ENCODE measurements at places on chromosomes 7 and 10.

- DNase-seq: peak; percentile 47
Observed at GRCh38 chr7:19020711-19021110, 96.7 kb downstream of the TWIST1 start.

GRCh38 chr7:26688936-26689506 lies 175.4 kb downstream of the SKAP2 start:
- no peak for DNase-seq

DNA sequence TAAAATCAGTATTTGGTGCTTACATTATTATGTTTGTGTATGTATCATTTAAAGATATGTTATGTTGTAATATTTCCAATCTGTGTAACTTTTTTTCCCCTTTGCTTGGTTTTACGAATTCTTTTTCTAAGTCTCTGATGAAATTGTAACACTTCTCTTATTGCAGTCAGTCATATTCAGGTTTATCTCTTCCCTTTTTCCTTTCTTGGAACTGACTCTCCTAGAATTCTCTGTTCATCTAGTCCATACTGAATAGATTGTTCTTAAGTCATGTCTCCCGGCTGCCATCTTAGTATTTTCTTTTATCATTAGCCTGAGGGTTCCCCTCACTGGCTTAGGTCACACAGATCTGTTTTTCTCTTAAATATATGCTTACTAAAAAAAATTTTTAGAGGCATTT lies 44.6 kb downstream of the PHTF2 start:
- no peak for DNase-seq

- DNase-seq: no peak
Observed at GRCh38 chr10:70228491-70228890, 4.7 kb downstream of the PPA1 start.

DNA sequence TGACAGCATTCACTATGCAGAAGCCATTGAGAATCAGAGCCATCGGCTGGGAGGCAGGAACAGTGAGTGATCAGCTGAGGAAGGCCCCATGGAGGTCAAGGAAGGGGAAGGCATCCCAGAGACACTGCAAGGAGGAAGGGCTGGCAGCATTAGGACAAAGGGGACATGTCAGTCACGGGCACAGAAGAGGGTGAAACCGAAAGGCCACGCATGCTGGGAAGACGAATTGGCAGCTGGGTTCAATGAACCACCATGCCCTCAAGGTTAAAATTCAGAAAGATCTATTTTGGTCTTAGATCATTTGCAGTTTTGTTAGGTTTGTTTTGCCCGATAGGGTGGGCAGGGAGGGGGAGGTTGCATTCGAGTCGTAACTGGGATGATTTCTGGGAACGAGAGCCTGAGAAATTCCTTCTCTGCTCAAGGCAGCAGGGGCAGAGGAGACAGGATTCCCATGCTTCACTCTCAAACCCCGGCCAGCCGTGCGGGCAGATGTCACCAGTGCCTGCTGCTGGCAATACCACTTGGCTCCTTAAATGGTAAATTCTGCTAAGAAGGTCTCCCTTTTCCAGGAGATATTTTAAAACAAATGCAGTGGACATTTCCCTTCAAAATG lies 57.7 kb downstream of the ASB13 start:
- no peak for DNase-seq

DNA sequence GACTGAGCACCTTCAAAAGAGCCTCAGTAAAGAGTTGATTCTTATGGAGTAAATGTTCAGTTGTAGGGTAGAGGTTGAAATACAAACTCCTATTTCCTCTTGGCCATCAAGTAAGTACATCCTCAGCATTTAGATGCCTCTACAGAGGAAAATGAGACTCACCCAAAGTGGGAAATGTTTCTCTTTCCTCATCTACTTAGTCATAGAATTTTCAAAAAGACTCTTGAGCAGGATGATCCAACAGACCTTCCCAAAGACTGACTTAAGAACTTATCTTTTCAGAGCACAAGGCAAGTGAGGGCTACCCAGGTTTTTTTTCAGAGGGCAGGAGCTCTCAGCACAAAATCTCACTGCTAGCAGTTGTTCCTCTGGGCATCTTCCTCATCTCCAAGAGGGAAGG lies 449.1 kb downstream of the KCNMA1 start:
- no peak for DNase-seq

DNA sequence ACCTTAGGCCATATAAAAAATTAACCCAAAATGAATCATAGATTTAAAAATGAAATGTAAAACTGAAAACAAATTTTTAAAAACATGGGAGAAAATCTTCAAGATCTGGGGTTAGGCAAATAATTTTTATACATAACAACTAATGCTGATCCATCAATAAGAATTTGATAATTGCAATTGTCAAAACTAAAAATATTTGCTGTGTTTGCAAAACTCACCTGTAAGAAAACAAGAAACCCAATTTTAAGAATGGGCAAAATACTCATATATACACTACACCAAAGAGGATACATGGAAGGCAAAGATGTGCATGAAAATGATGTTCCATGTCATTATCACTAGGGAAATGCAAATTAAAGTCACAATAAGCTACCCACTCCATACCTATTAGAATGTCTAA lies 194.8 kb upstream of the NRP1 start:
- DNase-seq: no peak
